ENCODE measurements at places on chromosomes 5 and 9. TPM values are rescaled to one million over a fixed set of nuclear protein-coding genes. Genes with fewer than 3 reads are reported as not detected.
A peak's percentile ranks its signal among the peaks of the same experiment; 100 is the strongest.

DNA sequence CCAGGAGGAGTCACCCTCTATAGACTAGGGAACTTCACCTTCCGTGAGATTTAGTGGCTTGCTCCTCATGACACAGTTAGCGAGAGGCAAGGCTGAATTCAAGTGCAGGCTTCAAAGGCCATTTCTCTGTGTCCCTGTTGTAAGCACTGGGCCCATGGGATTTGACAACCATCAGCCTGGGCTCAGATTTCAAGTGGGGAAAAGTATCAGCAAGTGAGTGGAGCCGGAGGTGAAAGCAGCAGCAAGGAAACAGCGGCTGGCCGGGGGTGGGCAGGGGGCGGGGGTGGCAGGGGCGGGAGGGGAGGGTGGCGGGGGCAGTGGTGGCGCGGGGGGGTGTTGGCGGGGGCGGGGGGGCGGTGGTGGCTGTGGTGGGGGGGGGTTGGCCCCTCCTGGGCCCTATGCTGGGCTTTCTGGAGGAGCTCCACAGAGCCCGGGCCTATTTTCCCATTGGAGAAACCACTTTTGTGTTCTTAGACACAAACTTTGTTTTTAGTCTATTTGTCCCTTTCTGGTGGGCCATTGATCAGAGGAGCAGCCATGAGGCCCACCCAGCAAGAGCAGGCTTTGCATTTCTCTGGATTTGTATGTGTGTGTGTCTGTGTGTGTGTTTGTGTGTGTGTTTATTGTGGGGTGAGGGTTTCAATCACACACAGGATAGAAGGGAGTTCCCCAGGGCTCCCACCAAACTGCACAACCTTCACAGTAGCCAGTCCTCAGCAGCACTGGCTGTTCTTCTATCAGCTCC lies 165.4 kb upstream of the RAI14 start:
- DNase-seq, result no peak

GRCh38 chr5:62489471-62489870 lies 76.9 kb downstream of the IPO11 start:
- no peak for DNase-seq

DNA sequence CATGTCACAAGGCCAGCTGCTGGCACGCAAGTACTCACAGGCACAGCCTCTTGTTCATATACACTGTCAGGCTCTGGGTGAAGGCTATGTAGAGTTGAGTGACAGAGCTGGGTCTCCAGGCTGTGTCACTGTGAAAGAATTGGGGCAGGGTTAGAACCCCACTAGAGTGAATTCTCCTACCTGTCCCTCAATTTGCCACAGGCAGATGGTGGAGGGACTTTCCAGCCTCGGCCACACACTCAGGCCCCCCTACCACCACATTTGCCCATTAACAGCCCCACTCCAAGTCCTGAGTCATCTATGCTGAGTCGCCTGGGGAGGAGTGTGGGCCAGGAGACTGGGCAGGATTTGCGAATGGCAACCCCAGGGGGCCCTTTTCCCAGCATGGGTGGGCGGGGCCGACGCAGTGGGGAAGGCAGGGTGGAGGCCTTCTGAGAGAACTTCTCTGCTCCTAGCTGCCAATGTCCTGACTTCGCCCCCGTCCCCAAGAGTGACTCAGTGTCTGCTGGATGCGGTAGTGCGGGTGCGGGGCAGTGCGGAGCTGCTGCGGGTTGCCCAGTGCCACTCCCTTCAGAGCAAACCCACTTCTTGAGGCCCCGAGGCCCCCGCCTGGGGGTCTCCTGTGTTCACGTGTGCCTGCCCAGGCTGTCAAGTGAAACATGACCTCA lies 50.3 kb upstream of the PSD2 start:
- peak; percentile 97 for DNase-seq

TAF11L10 gene
- not detected for total RNA-seq

DNA sequence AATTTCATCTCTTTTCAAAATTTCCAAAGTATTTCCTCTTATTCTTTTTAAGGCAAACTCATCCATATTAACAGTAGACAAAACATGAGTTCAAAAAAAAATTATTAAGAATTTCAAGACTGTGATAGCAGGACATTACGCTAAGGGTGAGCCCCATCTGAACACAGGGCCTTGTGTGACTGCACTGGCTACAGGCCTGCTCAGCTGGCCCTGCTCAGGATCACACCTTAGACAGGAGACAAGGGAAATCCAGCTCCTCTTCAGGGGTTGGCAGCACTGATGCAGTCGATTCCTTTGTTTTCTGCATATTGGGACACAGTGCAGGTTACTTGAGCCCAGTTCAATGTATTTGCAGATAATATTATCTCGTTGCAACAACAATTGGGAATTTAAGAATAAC lies 444.7 kb downstream of the PLK2 start:
- no peak for DNase-seq

EIF4EBP3 gene
- total RNA-seq, result 14.2 TPM

- DNase-seq, result no peak
These were observed 66.3 kb downstream of the MAT2B start for GRCh38 chr5:163571744-163572143.

DNA sequence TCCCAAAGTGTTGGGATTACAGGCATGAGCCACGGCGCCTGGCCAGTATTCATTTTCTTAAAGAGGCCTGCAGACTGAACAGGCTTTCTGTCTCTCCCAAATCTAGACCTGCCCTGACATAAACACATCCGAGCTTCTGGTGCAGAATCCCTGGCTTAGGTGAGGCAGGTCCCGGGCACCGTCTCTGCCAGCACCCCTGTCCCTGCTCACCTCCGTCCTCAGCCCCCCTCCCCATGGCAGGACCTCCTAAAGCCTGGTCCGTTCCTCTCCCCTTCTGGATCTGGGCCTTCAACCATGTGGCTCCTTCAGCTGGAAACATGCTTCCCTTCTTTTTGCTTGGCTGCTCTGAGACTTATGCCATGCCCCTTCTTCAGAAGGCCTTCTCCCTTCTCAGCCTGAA lies 22.7 kb upstream of the RXRA start:
- DNase-seq, result peak; percentile 19

ELAVL2 gene
- 0.42 TPM for total RNA-seq

LHX6 gene
- total RNA-seq, result 12.2 TPM

- no peak for DNase-seq
These were observed 6.4 kb downstream of the TLX3 start for GRCh38 chr5:171315386-171315891.

- DNase-seq, result no peak
These were observed 58.0 kb downstream of the GDA start for GRCh38 chr9:72207278-72207677.

DNA sequence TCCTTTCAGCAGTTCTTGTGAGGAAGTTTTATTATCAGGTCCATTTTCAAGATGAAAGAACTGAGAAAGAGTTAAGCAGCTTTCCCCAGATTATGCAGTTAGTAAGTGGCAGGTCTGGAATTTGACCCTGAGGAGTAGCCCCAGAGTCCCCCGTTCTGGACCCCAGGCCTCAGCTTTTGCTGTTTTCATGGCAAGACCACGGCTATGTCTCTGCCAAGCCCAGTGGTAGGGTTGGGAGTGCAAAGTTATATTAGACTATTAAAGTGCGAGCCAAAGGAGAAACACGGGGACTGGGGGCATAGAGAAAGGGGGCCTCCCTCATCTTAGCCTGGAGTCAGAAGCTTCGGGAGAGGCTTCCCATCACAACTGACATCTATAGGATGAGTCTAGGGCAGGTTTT lies 19.3 kb upstream of the ORM1 start:
- DNase-seq, result peak; percentile 8

- DNase-seq, result peak; percentile 77
These were observed 51.9 kb downstream of the COL27A1 start for GRCh38 chr9:114207034-114207810.

CRB2 gene
- not detected for total RNA-seq

SPACA9 gene
- 2.3 TPM for total RNA-seq

FAXDC2 gene
- 36.3 TPM for total RNA-seq

DNA sequence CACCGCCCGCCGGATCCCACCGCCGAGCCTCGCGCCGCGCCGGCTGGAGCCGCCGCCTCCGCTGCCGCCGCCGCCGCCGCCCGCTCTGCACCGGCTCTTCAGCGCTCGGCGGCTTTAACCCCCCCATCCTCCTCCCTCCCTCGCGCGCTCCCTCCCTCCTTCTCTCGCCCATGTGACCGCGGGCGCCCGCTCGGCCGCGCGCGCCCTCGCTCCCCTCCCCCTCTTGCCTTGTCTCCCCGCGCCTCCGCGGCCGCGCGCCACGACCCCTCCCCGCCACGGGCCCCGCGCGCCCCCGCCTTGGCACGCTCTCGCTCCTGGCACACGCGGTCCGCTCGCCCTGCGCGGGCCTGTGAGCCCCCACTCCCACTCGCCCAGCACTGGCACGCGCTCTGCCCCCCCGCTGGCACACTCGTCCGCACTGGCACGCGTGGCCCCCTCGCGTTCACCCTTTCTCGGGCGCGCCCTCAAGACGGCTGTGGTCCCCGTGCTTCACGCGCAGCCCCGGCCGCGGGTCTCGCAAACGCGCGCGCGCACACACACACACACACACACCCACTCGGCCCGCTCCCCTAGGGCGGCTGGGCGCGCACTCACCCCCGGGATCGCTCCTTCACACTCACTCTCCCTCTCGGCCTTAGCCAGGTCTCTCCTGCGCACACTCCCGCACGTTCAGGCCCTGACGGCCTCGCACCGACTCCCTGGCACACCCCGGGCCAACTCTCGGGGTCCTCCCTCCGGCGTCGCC lies at the start of gene CNTFR:
TSS of gene CNTFR (minus strand) at position 89 of the 745 bp plus-strand sequence. CDS start 20,743 bp downstream, outside the sequence.
- DNase-seq, result peak; percentile 86

SLCO6A1 gene
- total RNA-seq, result 0.75 TPM

- no peak for DNase-seq
These were observed 3.7 kb upstream of the IFNB1 start for GRCh38 chr9:21081451-21081850.

GRCh38 chr5:80707645-80708044 lies 52.9 kb upstream of the DHFR start:
- DNase-seq, result no peak

Data from aorta (tissue), 5 donors.